ENCODE measurements at places on chromosomes 7 and 10.

DNA sequence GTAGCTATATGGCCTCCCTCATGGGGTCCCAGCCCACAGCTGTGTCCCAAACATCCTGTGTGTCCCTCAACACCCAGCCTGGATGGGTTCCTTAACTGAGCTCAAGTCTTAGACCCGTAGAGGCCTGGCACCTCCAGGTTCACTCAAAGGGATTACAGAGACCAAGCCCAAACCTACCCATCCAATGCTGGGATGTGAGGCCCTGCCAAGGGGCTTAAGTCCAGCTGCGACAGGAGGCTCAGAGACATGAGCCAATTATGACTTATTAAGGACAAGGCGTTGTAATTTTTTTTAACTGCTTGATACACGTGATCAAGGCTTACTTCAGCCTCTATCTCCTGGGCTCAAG is 105.6 kb upstream of the RET start:
- no peak for DNase-seq

- DNase-seq: no peak
Observed at GRCh38 chr7:134476044-134476443, 17.1 kb upstream of the AKR1B1 start.

DNA sequence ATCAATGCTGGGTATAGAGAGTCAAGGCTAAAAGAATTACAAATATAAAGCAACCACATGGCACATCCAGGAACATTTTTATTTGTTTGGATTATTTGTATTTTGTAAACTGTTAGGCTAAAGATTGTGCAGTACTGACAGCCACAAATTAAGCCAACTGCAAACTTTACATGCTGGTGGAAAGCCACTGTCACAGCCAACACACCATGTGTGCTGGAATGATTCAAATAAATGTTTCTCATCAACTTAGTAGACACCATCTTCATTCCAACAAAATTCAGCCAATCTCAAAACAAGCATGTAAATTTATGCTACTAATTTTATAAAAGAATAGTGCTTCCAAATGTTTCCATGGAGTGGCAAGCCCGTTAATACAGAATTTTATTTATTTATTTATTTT is 211.8 kb downstream of the ELMO1 start:
- DNase-seq: no peak

DNA sequence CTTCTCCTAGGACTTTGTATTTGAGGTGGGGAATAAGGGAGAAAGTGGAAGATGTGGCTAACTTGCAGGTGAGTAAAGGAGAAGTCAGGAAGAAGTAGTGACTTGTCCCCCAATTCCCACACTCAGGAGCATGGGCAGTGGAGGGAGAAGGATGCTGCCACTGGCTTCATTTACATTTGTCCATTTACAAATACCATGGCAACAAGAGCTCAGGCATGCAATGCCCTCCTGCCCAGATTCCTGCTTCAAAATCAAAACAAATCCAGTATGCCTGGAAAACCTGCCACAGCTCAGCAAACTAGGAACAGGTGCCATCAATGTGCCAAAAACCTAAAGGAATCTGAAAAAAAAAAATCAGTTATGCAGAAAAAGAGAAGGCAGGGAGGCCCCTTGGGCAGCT is 139.9 kb downstream of the KCNMA1 start:
- DNase-seq: no peak

DNA sequence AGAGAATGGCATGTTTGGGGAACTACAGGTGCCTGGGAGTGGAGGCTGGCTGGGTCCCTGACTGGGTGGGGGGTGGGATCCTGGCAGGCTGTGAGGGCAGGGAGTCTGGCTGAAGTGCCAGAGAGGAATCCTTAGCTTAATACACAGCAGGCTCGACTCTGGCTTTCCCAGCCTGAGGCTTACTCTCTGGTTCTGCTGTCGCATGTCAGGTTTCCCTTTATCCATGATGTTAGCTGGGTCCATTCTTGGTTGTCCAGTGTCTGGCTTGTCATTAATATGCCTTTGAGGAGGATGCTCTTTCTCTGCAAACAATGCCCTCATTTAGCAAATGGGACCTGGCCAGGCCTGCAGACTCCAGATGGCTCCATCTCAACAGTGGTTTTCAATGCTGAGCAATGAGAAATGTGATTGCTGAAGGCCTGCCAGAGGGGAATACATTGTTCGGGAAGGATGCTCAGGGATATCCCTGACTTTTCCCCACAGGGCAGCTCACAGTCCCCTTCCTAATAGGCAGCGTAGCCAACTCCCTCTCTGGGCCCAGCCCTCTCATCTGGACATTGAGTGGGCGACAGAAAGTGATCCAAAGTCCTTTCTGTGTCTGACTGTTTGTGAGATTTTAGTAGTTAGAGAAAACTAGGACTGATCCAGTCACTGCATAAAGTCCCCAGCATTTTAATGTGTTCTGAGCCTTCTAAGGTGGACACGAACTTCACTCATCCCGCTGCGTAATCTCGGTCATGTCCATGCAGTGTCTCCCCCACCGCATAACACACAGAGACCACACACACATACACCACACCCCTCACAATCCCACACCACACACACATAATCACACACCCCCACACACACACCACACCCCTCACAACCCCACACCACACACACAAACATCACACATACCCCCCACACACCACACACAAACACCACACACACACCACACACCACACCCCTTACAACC is 124.9 kb downstream of the ANLN start:
- no peak for DNase-seq

DNA sequence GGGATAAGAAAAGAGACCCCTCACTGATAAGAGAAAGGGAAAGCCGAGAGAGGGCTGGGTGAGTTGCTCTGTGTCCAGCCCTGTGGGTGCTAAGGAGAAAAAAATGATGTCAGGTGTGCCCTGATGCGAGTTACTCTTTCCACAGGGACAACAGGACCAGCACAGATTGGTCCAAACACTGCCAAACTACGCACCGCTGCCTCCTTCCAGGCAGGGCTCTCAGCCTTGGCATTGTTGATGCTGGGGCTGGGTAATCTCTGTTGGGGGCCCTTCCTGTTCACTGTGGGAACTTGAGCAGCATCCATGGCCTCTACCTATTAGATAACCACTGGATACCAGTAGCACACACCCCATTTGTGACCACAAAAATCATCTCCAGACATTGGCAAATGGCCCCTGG is 10.3 kb upstream of the ATP6V0E2 start:
- no peak for DNase-seq

DNA sequence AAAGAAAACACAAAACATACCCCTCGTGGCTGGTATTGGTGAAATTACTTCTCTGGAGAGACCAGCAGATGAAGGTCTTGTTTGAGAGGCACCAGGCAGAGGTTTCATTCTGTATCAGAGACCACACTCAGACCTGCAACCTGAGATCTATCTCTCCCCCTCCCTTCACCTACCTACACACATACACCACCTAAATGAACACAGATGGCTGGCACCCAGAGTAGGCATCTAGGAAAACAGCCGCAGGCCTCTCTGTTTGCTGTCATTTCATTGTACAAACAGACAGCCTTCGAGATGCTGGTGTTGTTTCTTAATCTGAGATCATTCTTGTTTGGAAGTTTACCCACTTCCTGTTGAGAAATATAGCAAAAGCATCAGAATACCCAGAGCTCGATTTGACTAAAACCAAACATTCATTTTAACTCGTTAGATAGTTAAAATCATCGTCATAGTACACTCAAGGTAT is 173.9 kb upstream of the SLC25A13 start:
- DNase-seq: no peak

Data from left kidney (tissue), 8 donors.